ENCODE measurements at places on chromosomes 7 and 10.

GRCh38 chr7:69723663-69724062 lies 125.4 kb downstream of the AUTS2 start:
- no peak for DNase-seq

- no peak for DNase-seq
Measured at GRCh38 chr7:22667562-22668239, 59.3 kb upstream of the IL6 start.

- DNase-seq = no peak
Measured at GRCh38 chr10:131277969-131278368, 33.6 kb downstream of the TCERG1L start.

GRCh38 chr7:19491821-19492452 lies 216.9 kb downstream of the POLR1F start:
- peak; percentile 53 for DNase-seq

GRCh38 chr7:102119925-102120324 lies 166.7 kb upstream of the SH2B2 start:
- no peak for DNase-seq

DNA sequence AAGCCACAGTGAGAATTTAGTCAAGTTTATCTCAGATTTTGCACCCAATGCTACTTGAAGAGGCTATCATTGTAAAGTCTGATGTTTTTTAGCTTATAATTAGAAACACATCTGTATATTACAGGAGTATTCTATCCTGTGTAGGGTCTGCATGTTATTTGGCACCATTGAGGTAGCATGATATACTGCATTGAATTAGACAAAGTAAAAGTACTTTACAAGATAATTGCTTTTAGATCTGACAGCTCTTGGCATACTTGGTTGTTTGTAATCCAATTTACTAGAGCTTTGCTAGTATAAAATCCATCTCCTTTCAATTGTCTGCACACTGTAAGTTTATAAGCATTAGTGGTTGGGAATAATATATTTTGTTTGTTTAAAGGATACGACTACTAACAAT lies 714.3 kb downstream of the ANKRD7 start:
- DNase-seq = no peak

- DNase-seq = no peak
Measured at GRCh38 chr10:124916098-124916584, 25.8 kb upstream of the ZRANB1 start.

GRCh38 chr7:3722396-3722922 lies 421.4 kb downstream of the SDK1 start:
- peak; percentile 61 for DNase-seq

DNA sequence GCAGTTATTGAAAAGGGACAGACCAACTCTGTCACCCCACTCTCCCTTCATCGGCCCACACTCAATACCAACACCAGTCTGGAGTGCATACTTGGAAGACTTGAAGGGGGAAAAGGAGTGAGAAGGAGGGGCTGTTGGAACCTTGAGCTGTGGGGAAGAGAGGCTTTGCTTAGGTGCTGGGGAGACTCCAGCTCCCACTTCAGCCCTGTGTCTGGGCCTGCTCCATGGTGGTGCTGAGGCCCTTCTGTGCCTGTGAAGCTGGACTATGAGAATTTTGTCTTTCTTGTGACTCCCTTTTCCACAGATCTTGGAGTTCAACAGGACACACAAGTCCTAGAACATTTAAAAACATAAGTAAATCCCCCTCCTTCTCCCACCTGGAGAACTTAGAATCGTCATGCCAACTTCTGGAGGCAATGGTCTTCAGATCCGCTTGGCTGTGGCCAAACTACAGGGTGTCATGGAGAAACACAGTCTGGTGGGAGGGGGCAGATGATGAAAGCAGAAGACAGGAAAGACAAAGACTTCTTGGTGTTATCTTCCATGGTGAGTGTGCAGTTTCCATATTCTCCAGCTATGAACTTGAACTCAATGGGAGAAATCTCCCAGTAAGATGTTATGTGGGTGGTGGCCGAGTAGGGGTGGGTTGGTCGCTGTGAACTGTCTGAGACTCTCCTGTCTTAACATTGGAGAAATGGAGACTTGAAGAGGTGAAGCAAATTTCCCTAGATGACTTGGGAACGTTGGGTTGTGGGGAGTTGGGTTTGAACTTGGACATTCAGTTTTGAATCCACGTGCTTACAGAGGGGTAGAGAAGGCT lies 18.4 kb upstream of the GIMAP8 start:
- DNase-seq = no peak

- DNase-seq = no peak
Measured at GRCh38 chr10:60384011-60384410, 5.7 kb downstream of the ANK3 start.

DNA sequence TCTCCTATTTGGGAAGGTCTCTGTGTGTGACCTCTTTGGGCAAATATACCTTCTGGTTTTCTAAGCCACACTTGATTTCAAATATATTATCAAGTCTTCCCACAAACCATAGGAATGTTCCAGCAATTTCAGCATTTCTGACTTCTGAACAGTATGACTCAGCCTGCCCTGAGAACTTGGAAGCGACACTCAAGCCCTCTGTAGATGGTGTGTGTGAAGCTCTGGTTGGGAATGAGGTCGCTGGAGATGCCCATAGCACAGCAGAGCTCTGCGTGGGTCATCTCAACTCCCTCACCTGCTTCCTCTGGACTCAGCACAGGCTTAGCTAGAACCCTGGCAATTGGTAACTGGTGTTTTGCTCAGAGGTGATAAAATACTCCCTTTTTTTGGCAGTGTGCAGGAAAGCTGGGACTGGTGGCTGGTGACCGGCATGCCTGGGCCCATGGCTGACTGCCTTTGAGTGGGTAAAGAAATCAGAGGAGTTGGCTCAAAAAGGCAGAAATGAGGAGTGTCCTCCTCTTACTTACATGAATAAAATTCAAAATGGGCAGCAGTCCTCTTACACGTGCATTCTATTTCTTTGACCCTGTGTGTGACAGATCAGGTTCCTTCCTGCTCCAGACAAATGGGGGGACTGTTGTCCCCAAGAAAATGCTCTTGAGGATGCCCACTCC lies 87.5 kb upstream of the NRP1 start:
- DNase-seq = no peak

GRCh38 chr10:4533621-4534020 lies 292.4 kb upstream of the AKR1E2 start:
- peak; percentile 25 for DNase-seq

Data from NCI-H2171 treated with DMSO at 0.1 percent for 48 hours (cell line).